ENCODE measurements at places on chromosomes 1 and 21.

DNA sequence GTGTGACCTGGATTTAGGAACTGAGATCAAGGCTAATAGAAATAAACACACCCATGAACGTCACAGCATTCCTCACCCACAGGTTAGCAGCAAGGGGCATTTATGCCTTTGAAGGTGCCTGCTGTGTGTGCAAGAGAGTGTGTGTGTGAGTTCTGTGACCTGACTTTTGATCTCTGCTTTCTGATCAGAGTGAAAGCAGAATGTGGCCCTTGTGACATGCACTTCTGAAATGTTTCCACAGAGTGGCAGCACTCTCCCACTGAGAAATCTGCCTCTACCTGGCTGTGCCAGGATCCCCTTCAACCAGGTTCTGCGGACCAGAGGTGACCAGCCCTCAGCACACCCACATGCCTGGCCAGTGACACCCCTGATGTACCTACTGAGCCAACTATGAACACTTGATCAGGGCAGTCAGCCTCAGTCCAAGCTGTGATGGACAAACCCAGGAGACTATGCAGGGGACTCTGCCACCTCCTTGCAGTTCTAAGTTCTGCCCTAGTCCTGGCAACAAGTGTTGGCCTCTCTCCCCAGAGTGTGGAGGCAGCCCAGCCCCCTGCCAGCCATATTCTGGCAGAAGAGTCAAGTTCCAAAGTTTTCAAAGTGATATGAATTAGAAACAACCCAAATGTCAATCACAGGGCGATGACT, 41.0 kb downstream of the RXRG start:
- DNase-seq = peak; percentile 73

GRCh38 chr1:165226326-165226725, 130.2 kb downstream of the LMX1A start:
- no peak for DNase-seq

GRCh38 chr1:157101149-157101548, 1.5 kb upstream of the ETV3L start:
- no peak for DNase-seq

DNA sequence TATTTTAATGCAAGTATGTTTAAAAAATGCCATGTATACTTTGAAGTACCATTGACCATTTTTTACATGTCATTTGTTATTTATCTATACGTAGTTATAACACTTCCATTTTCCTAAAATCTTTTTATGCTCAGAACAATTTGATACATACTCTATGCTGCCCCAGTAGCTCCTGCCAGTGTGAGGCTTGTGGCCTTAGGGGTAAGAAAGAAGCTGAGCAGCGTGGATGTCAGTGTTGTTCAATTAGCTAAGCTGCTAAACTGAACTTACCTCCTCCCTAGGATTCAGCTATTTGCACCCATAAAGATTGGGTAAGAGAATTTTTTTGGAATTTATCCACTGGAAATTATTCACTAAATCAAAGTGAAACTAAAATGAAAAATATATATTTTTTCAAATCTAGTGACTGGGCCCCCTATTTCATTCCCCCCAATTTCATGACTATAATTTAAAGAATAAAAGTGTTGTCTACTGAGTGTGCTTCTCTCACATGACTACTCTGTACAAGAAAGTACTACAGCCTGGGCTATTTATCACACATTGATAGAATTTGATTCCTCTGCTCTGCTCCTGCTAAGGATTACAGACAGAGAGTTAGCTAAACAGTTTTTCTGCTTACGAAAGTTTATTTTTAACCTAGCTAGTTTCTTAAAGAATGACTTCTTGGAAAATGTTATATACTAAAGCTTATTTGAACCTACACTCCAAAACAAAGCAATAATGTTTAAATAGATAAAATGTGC, 1030.3 kb upstream of the ADGRL4 start:
- DNase-seq = no peak

DNA sequence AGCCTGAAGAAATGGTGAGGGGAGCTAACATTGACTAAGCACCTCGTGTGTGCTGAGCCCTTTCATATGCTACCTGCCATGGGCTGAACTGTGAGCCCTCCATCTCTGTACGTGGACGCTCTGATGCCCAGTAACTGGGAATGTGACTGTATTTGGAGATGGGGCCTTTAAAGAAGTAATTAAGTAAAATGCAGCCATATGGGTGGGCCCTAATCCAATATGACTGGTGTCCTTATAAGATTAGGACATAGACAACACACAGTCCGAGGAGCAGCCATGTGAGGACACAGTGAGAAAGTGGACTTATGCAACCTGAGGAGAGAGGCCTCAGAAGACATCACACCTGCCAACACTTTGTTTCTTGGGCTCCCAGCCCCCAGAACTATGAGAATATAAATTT, 92.7 kb upstream of the ATP1B1 start:
- no peak for DNase-seq

GRCh38 chr1:97849345-97850340, 71.2 kb downstream of the DPYD start:
- DNase-seq = peak; percentile 8

DNA sequence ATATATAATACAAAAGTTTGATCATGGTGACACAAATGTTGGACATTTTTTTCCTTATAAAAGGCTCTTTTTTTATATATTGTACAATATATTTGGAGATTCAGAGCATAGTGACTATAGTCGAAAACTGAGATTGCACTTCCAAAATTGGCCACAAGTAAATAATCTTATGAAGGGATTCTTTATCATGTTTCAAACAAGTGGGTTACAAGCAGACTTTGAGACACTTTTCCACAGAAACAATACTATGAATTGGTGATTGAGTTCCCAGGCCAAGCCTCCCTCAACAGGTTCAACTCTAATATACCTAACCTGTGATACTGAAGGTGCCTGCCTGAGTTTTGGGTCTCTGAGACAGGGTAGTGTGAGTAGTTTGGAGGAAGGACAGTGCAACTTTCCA, 13.8 kb downstream of the LEPR start:
- no peak for DNase-seq

- no peak for DNase-seq
Measured at GRCh38 chr1:200124309-200124708, 96.8 kb downstream of the NR5A2 start.

DNA sequence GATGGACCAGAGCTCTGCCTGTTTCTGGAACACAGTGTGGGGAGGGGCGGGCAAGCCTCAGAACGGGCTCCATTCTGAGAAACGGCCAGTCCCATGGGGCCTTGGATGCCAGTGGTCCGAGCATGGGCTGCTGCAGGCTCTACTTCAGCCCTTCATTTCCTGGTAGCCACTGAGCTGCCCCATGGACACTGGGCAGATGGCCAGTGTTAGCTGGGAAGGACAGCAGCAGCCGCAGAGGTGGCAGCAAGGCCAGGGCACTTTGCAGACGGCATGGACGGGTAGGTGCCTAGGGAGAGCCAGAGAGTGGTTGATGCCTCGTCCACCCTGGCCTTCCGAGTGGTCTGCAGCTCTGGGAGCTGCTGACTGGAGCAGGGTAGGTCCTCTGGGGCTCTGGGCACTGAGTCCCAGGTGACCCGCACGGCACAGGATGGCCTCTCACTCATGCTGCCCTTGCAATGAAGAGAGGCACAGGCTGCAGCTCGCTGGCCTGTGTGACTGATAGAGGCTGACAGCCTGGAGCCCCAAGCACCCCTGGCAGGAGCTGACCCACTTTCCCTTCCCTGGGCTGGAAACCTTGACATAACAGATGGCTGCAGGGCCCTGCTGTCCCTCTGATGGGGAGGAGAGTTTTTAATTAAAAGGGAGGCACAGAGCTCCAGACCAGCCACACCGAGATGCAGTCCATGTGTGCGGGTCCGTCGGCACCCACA, 87.7 kb upstream of the COL6A1 start:
- no peak for DNase-seq

- DNase-seq = no peak
Measured at GRCh38 chr1:63601463-63601862, 8.3 kb downstream of the PGM1 start.
